ENCODE measurements at places on chromosomes 4 and X.

DNA sequence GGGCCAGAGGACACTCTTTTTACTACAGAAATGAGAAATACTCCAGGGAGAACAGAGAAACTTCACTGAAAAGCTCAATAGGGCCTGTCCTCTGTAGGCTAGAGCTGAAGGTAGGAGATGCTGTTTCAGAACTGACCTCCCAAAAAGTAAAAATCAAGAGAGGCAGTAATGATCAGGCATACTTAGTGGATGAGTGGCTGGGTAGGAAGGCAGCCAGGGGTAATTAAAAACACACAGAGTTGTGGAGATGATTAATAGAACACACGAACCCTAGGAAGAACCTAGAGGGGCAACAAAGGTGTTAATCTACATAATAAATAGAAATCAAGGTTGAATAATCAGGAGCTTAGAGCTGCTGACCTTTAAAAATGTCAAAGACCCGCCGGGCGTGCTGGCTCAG is 582.4 kb upstream of the ADGRL3 start:
- DNase-seq: no peak

DNA sequence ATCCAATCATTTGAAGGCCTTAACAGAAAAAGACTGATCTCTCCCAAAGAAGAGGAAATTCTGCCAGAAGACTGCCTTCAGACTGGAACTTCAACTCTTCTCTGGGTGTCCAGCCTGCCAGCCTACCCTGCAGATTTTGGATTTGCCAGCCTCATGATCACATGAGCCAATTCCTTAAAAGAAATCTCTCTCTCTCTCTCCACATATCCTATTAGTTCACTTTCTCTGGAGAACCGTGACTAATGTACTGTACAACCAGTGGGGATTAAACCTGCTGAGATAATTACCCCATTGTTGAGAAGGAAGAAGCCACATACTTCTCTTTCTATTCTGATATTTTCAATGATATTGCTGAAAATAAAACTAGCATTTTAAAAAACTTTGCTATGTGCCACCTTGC is 711.3 kb upstream of the AMOT start:
- DNase-seq: no peak

GRCh38 chrX:42237956-42238355 is 314.6 kb upstream of the CASK start:
- DNase-seq: no peak

- DNase-seq: no peak
Observed at GRCh38 chr4:114588305-114588704, 10.3 kb upstream of the UGT8 start.

DNA sequence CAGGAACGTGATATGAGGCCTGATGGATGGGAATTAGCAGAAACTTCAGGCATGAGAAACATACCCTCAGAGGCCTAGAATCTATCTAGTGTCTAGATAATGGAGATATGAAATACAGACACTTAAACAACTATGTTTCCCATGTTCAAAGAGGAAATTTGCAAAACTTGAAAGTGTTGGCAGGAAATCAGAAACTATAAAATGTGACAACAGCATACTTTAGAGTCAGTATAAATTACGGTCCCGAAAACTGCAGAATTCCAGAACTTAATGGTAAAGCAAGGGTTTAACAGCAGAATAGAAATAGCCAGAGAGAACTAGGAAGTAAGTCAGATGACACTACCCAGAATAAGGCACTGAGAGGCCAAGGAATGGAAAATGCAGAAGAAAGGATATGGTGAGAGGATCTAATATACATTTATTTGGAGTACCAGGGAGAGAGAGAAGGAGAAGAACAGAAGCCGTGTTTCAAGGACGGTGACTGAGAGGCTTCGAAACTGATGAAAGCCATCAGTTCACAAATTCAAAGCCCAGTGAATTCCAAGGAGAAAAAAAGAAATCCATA is 7.4 kb downstream of the HTT-AS start:
- no peak for DNase-seq

- no peak for DNase-seq
Observed at GRCh38 chrX:38811515-38812243, 10.4 kb downstream of the MID1IP1 start.

DNA sequence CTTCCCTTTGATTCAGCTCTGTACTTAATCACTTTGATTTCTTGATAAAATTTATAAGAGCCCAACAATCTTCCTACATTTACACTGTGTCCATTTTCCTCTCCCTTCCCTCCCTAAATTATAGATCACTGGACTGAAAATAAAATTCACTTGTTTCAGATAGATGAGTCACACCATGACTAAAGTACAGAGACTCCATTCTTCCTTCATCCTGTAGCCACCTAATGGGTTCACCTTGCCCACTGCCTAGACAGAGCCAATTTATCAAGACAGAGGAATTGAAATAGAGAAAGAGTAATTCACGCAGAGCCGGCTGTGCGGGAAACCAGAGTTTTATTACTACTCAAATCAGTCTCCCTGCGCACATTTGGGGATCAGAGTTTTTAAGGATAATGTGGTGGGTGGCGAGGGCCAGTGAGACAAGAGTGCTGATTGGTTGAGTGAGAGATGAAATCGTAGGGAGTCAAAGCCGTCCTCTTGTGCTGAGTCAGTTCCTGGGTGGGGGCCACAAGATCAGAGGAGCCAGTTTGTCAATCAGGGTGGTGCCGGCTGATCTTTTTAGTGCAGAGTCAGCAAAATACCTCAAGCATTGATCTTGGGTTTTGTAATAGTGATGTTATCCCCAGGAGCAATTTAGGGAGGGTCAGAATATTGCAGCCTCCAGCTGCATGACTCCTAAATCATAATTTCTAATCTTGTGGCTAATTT is 71.3 kb upstream of the MED14 start:
- DNase-seq: no peak

DNA sequence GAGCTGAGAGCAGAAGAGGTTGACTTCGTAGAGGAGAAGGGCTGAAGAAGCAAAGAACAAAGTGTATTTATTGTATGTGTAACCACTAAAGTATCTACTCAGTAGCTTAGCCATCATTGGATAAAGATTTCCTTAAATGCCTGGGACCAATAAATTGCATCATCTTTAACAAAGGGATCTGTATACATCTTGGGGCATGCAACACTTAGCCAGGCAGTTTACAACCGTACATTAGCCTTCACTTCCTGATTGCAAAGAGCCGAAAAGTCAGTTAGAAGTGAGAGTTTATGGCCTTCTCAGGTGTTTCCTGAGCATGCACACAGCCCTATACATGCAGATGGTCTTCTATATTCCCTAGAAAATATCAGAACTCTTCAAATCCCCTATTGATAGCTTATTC is 68.0 kb upstream of the MAGED1 start:
- DNase-seq: no peak

- DNase-seq: no peak
Observed at GRCh38 chr4:1069394-1069793, 44.0 kb downstream of the RNF212 start.

GRCh38 chrX:21529771-21530170 is 128.4 kb downstream of the KLHL34 start:
- DNase-seq: no peak

DNA sequence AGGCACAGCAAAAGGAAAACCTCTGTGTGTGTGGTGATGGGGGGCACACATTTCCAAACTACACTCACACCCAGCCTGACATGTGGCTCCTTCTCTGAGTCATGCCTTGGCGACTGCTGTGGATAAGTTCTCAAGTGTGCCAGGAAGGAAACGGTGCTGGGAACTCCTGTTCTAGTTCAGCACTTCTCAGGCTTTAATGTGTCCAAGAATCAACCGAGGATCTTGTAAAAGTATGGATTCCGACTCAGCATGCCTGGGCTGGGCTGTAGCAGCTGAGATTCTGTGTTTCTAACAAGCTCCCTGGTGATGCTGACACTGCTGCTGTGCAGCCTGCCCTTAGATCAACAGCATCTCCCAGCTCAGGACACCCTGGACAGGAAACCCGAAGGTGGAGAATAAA is 20.2 kb downstream of the CLNK start:
- no peak for DNase-seq

GRCh38 chrX:71603618-71604017 is 14.7 kb downstream of the CXCR3 start:
- DNase-seq: no peak

GRCh38 chr4:107757864-107758476 is 37.9 kb upstream of the PAPSS1 start:
- peak; percentile 39 for DNase-seq

GRCh38 chrX:141839856-141840255 is 1.7 kb downstream of the MAGEC3 start:
- no peak for DNase-seq

GRCh38 chr4:153448003-153448731 is 18.0 kb upstream of the TMEM131L start:
- DNase-seq: no peak

DNA sequence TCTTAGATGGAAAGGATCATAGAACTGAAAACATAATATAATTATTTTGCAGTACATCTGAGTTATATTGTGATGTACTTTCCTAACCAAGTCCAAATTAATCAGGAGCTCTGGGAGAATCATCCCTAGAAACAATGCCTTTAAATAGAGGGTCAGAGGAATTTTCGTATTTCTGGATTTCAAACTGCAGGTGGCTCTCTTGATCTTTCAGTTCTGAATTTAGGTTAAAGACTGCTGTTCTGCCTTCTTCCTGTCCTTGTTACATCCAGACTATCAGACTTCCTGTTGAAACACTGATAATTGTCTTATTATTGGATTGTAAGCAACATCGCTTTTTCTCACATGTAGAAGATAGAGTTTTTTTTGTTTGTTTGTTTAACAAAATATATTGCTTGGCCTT is 142.7 kb downstream of the RPA4 start:
- peak; percentile 52 for DNase-seq

DNA sequence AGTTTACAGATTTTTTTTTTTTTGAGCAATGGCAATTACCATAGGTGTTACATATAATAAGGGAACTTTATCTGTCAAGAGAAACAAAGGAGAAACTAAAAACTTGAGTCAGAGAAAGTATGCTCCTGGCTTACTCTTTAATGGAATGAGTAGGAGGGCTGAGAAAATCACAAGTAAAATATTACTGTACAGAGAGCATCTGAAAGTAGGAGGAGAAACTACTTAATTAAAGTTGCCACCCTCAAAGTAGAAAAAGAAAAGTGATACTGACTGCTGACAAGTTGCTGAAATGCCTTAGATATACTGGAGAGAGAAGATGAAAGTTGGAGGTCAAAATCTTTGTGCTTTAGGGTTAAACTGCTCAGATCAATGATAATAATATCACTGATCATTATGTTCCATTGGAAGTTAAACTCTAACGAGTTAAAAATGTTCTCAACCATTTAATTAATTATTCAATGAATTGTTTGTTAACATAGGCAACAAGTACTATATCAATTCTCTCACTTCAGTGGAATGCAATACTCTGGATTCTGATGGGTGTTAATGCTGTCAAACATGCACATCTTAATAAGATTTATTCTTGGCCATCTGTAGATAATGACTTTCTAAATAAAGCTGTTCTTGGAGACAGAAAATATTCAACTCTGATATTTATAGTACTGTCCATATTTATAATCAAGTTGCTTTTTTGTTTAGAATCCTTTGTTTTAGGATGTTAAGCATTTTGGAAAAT is 61.2 kb upstream of the CAMK2D start:
- no peak for DNase-seq

GRCh38 chr4:122827258-122827878 is 737 bp downstream of the FGF2 start:
- DNase-seq: no peak

DNA sequence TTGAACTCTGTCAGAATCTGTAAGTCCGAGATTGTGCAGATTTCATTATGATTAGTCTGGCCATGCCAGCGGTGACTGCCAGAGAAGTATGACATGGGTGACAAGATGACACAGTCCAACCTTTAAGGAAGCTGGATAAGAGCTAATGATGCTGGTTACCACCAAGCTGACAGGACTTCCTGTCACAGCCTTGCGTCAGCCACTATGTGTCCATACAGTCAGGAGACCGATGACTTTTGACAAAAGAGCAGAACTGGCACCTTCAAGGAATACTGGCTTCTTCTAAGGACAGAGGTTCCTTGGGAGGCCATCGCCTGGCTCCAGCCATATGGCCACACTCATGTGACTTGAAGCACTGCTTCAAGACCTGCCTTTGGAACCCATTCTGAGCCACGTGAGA is 67.2 kb upstream of the TFDP3 start:
- no peak for DNase-seq

DNA sequence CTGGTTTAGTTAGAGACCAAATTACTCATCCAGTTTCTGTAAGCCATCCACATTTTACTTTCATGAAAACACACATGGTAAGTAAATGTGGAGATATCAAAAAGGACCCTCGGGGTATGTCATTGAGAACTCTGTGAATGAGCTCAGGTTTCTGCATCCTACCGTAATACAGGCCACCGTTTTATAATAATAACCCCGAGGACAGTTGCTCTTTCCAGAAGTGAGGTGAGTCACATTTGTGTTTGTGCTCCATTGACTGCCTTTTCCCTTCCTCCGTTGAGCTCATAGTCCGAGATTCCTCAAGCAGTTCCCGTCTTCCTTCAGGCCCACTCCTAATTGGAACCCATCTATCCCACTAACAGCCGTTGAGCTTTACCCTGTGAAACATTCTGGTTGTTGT is 95.3 kb downstream of the GRID2 start:
- no peak for DNase-seq
